ENCODE measurements at places on chromosomes 11 and 22.

- no peak for DNase-seq
Measured at GRCh38 chr11:64252003-64252872, 908 bp downstream of the PLCB3 start.

GRCh38 chr11:117618302-117618981 is 178.6 kb downstream of the DSCAML1 start:
- DNase-seq, result no peak

GRCh38 chr22:18031695-18032454 is 7.5 kb upstream of the MICAL3 start:
- no peak for DNase-seq

DNA sequence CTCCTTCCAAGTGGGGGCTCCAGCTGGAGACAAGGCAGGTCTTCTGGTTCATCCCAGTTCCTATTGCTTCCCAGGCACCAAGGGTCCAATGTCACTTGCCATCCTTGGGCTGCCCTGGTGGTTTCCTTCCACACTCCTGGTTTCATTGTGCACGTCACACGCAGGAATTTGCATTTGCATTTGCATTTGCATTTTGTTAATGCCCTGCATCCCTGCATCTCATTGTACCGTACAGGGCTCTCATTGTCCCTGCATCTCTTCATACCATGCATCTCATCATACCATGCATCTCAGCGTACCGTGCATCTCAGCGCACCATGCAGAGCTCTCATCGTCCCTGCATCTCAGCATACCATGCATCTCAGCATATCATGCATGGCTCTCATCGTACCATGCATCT is 112.2 kb upstream of the SYT13 start:
- no peak for DNase-seq

DNA sequence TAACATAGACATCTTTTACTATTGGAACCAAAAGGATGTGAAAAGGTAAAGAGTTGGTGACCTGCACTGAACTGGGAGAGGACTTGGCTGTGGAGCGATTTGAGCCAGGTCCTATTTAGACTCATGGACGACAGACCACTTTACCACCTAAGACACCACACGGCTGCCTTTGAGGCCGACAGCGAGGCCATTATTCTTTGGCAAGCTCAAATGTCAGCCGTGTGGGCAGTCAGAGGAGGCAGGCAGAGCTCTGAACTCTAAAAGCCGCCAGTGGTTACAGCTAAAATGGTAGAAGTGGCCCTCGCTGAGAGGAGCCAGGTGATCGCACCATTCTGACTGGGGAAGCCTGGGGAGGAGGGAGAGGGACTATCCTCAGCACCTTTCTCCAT is 50.5 kb downstream of the SCUBE1 start:
- no peak for DNase-seq

DNA sequence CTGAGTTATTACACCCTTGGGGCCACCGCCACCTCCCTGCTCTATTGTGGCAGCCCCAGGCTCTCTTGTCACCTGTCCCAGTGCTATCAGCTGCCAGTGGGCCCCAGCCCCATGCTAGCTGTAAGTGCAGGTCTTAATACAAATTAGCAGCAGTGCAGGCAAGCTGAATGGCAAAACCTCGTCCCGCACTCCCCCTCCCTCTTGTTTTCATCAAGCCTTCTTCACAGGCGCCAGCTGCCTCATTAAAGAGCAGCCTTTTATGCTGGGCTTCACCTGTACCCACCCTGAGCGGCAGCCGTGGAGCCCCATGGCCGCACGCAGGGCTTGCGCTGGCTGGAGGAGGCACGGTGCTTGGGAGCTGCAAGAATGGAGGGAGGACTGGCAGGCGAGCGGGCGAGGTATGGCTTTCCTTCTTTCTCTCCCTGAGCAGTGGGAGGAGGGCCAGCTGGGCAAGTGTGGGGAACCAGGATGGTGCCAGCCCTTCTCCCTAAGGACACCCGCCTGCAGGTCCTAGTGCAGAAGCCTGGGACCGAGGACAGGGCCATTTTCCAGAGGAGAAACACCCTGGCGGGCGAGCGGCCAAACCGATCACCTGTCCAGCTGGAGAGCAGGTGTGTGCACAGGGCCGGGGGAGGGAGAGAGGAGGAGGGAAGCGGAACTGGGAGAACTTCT is 70.7 kb downstream of the FLI1 start:
- no peak for DNase-seq

GRCh38 chr22:45235101-45235777 is 5.5 kb downstream of the KIAA0930 start:
- no peak for DNase-seq

DNA sequence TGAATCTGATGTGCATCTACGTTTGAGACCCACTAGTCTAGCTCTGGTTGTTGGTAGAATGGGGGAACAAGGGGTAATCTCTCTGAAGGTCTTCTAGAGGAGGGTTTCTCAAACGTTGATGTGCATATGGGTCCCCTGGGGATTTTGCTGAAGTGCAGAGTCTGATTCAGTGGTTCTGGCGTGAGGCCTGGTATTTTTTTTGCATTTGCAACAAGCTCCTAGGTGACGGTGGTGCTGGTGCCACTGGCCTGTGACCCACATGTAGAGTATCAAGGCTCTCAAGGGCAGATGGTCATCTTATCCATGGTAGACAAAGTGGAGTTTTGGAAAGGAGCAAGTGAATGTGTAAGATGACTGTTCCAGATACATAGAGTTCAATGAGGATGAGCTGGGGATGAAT is 97.1 kb downstream of the CEP164 start:
- no peak for DNase-seq

- DNase-seq, result no peak
Measured at GRCh38 chr11:10381736-10382135, 73.3 kb upstream of the AMPD3 start.

- DNase-seq, result peak; percentile 37
Measured at GRCh38 chr11:64864473-64865285, 13.7 kb downstream of the EHD1 start.

DNA sequence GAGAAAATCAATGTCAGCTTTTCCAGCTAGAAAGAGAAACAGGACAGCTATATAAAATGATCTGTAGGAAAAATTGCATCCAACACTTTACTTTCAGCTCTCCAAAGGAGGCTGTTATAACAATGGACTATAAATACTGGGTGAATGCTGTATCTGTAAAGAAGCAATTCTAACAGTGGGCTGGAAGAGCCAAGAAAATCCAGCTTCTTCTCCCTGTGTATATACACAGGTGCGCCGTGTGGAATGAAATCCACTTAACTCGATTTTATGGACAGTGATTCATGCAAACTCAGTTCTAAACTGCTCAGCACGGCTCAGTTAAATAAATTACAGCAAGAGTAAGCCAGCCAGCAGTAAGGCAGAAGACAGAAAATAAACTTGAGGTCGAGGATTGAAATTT is 32.5 kb upstream of the LMO2 start:
- DNase-seq, result no peak

GRCh38 chr11:132822276-132822675 is 710.0 kb downstream of the OPCML start:
- no peak for DNase-seq

DNA sequence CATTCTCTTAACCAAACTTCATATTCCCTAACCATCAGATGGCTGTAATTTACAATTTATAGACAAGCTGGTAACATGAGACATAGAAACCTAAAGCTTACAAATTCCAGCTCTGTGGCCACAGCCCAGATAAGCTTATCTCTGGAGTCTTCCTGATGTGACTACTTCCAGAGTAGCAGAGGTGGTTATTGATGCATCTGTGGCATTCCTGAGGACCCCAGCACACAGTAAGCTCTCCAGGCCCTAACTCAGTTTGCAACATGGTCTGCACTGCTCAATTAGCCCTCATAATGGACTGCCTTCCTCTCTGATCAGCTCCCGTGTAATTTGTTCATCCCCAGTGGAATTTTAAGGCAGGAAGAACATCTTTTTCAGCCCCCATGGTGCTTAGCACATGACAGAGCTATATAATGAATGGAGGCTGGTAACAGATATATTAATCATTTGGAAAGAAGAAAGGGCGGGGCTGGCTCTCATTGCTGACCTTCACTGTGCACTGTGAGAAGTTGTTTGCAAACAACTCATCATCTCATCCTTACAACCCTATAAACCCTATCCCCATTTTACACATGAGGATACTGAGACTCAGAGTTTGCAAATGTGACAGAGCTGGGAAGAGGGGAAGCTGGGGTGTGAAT is 30.1 kb upstream of the KCNJ11 start:
- DNase-seq, result no peak

DNA sequence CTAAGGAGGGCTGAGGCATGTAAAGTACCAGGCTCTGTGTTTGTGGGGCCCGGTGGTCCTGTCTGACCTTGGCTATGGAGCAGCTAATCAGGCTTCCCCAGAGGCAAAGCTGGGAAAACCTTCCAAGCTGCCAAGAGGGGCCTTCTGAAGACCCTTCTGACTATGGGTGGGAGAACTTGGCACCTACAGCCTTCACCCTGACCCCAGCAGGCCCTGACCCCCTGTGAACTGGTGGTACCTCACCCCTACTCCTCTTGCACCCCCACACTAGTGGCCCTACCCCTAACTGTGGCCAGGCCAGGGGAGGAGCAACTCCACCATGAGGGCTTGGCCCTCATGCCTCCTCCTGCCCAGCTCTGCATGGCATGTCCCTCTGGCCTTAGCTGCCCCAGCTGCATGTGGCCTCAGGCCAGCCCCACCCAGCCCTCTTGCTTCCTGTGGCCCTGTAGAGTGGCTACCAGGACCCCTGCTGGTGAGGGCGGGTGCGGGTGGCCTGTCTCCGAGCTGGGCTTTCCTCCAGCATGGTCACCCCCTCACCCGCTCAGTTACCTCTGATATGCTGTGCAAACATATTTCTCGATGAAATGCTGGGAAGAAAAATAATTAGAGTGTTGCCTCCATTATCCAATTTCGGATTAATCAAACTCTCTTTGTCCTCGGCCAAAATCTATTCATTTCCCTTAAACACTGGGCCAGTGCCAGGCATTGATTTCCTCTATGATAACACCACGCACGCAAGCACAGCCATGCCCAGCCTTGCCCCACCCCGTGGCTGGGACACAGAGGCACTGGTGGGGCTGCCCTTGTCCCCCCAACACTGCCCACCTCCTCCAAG is 7.5 kb downstream of the GNAZ start:
- no peak for DNase-seq

DNA sequence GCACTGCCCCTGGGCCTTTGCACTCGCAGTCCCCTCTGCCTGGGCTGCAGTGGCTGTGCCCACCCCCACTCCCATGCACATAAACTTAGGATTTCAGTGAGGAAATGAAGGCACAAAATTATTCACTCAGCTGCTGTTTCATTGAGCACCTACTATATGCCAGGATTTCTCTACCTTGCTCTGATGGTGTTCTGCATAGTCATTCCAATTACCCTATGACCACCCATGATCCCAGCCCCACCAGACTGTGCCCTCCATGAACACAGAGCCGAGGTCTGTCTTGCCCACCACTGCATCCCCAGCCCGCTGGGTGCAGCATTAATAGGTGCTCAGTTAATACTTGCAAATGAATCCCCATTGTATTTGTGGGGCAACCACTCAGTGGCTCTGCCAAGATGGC is 10.9 kb downstream of the CYTH4 start:
- DNase-seq, result no peak

DNA sequence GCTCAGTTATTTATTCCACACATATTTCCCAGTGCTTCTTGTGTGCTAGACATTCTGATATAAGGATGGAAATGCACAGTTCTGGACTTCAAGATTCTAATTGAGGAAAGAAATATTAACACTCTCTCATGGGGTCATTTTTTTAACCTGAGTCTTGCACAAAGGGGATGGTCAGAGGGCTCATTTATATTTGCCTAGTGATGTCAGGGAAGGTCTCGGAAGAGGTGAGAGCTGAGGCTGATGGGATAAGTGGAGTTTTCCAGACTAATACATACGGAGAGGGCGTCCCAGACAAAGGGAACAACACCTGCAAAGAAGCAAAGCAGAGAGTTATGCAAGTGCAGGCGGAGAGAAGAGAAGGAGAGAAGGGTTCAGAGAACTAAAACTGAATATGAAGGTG is 1304.6 kb upstream of the TENM4 start:
- no peak for DNase-seq

- no peak for DNase-seq
Measured at GRCh38 chr11:17443423-17443822, 33.2 kb downstream of the ABCC8 start.

- DNase-seq, result no peak
Measured at GRCh38 chr11:72735495-72736027, 16.6 kb downstream of the ARAP1 start.

GRCh38 chr11:63998558-63999348 is 12.5 kb downstream of the OTUB1 start:
- no peak for DNase-seq

- DNase-seq, result peak; percentile 74
Measured at GRCh38 chr11:61026121-61027031, 54.9 kb downstream of the CD6 start.

- DNase-seq, result no peak
Measured at GRCh38 chr11:38756537-38756936, 2158.5 kb upstream of the RAG2 start.

DNA sequence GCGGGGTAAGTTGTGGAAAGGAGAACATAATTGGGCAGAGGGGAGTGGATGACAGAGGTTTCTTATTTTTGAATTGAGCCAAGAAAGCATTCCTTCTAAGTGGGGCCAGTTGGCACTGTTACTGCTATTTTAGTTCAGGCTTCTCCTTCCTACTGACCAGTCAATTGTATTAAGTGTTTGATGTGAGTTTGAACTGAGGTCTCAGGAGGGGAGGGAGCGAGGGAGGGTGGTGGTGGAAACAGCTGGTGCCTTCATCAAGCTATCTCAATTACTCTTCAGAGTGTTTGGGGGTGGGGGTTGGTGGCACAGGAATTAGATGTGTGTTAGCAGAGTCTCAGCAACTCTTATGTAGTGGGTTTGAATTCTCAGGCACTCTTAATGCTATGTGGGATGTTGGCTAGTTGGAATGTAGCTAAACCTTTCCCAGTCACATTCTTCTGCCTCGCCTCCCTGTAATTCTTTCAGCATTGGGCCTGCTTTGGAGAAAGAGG is 14.5 kb downstream of the CTNND1 start:
- no peak for DNase-seq

- DNase-seq, result no peak
Measured at GRCh38 chr22:47458348-47458747, 695.9 kb downstream of the TBC1D22A start.

GRCh38 chr11:79342686-79343085 is 98.1 kb downstream of the TENM4 start:
- DNase-seq, result no peak

All from CD4-positive, alpha-beta T cell treated with Interleukin-21 for 1 hour (primary cell).